ENCODE measurements at places on chromosomes 13 and 19. TPM values are rescaled to one million over a fixed set of nuclear protein-coding genes. Genes with fewer than 3 reads are reported as not detected.

Gene POGLUT2
- total RNA-seq: 4.2 TPM

Gene HSD17B14
- total RNA-seq: 3.2 TPM

Gene CGB8
- not detected for total RNA-seq

Gene GIPR
- total RNA-seq: 5.9 TPM

Gene DPF1
- 0.99 TPM for total RNA-seq

Gene ZNF98
- 0.14 TPM for total RNA-seq

Gene PCDH9
- 0.12 TPM for total RNA-seq

Gene KLK8
- not detected for total RNA-seq

Gene ZNF468
- total RNA-seq: 11.3 TPM
